ENCODE measurements at places on chromosomes 16 and 17.

- DNase-seq, result no peak
Measured at GRCh38 chr16:3076577-3076976, 11.1 kb downstream of the IL32 start.

GRCh38 chr16:404971-405486 lies 3.3 kb downstream of the DECR2 start:
- DNase-seq, result no peak

- no peak for DNase-seq
Measured at GRCh38 chr17:79014158-79014758, 4.7 kb upstream of the CANT1 start.

DNA sequence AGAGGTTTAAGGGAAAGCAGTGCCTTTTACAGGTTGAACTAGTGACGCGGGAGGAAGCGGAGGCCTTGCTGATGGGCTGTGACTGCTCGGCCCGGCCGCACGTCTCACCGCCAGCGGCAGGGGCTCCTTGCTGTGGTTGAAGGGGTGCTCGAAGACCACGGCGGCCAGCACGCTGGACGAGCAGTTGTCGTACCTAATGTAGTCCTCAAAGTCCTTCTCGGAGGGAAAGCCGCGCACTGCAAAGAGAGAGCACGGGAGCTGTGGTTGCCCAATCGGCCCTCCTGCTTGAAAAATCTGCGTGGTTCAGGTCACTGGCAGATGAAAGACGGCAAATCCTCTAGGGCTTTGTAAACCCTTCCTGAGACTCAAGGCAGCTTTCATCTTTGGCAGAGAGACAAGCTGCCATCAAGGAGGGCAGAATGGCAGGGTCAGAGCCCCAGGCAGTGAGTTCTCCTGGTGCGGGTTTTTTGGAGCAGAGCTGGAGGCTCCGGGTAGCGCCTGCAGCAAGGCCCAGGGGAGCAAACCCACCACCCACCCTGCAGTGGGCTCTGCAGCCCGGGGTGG lies 16.1 kb downstream of the ABCA3 start:
- DNase-seq, result no peak

GRCh38 chr16:79316004-79316458 lies 284.5 kb downstream of the MAF start:
- peak; percentile 74 for DNase-seq

DNA sequence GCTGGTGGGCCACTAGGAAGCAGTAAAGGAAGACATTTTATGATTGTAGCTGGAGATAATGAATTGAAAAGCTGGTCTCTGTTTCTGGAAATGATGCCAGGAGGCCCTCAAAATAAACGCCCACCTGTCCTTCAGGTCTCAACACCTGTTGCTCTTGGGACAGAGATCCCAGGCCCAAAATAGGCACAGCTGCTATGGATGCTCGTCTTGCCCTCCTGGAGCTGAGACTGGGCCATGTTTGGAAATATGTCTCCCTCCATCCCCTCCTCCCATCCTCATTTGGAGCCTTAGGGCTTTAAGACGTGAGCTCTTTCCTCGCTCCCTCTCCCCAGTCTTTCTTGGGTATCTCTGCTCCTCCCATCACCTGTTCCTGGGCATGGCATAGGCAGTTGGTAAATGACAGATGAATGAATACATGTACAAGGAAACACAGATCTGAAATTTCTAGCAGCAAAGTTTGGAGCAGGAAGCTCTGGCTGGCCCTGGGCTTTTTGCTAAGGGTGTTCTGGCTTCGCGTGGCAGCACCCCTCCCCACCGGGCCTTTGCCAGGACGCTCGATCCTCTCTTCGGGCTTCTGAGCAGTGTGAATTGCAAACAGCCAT lies 33.3 kb downstream of the MYH3 start:
- no peak for DNase-seq

DNA sequence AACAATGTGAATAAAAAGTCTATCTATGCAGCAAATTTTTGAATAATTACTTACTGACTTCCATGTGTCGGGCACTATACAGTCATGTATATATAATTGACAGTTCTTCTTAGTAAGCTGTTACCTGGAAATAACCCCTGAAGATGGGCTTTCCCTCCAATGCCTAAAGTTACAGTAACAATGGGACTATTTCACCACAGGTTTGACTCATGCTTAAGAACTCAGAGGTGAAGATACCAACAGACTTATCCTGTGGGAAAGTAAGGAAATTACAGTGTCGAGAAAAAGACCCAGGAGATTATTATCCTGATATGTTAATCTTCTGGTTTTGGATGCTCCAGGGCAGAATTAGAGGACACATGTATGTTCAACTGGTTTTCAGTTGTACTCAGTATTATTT lies 601.5 kb upstream of the SOX9 start:
- DNase-seq, result no peak

DNA sequence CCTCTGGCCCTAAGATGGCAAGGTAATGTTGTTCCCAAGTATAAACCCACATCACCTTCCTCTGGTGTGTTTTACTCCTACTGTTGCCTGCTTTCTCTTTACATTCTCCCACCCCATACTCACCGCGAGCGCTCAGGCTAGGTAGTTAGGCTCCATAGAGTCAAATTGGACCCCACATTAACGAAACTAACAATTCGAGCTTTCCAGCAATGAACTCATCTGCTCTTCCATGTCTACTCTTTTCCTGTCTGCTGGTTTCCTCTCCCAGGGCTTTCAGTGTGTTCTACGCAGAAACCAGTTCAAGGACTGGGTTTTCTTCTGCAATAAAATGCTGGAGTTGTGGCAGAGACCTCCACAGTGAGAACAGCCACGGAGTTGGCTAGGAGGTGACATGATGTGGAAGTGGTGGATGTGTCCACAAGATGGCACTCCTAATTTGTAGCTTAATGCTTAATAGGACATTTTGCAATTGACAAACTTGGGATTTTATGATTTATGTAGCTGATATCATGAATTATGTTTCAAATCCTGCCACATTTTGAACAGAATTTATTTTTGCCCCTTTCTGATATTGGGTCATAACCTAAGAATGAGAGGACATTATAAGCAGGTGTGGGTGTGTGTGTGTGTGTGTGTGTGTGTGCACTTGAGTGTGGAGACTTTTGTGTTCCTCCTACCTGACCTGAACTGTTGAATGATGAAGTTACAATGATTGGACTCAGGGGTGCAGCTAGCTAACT lies 2.2 kb upstream of the UQCRC2 start:
- DNase-seq, result no peak

- DNase-seq, result no peak
Measured at GRCh38 chr17:7667656-7668406, 17.1 kb downstream of the ATP1B2 start.

DNA sequence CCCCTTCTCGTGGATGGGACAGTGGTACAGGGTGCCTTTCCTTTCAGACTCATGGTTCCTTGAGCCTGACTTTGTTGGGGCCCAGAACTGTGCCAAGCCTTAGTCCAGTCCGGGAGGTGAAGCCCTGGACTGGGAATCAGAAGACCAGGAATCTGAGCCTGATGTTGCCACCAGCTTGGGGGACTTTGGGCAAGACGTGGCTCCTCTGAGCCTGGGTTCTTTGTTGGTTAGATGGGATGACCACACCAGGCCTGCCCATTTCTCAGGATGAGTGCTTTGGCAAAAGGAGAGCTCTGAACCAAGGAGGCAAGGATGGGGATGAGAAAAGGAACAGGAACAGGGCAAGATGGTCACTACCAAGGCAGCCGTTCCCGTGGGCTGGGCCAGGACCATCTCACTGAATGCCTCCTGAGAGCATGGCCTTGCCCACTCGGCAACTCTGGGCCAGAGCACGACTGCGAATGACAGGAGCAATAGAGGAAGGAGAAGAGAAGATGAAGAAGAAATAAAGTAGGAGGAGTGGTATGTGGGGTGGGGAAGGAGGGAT lies 32.5 kb downstream of the PITPNM3 start:
- DNase-seq, result no peak

DNA sequence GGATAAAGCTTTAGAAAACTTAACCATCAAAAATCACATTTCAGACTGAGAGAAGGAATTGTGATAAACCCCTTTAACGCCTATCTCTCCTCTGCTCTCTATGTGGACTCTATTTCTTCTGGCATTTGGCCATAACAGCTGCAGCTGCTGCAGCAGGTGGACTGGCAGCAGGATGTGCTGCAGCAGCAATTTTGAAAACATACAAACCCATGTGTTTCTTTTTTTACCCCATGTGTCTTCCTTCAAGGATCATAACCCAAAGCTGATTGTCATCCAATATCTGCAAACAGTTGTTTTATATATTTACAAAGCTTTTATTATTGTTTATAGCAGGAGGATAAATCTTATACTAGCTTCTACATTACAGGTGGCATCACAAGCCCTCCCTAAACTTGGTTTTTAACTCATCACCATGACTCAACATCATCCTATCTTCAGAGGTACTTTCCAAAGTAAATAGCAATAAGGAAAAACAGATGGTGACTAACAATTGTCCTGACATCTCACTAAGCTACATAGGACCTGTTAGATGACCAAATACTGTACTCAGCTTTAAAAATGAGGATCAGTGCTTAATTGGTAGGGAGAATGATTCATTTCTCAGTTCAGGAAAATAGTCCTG lies 14.5 kb upstream of the KRTAP9-2 start:
- no peak for DNase-seq

DNA sequence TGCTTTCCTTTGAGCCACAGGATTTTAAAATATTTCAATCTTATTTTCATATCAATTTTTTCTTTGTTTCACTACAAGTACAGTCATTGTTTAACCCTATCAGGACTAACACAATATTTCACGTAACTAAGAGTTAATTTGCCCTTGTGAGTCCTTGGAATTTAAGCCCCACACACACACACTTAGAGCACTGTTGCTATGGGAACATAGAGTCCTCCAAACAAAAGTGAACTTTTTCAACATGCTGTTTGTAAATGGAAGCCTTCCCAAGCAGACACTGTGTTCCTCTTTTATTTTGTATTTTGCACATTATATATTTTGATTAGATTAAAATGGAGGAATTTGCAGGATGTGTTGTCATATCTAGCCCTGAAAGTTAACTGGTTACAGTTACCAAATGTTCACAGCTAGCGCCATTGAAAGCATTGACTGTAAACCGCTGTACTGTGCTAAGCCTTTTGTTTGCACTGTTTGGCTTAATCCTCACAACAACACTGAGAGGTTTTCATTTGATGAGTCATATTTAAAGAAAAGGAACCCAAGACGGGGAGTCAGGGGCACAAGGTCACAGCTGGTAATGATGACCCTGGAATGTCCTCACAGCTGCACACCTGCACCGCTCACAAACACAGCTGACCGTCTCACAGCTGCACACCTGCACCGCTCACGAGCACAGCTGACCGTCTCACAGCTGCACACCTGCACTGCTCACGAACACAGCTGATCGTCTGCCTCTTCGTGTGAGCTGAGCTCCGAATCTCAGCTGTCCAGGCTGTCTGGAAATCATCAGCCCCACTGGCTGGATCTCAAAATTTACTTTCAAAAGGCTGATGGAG lies 6.3 kb downstream of the HSBP1 start:
- DNase-seq, result no peak

DNA sequence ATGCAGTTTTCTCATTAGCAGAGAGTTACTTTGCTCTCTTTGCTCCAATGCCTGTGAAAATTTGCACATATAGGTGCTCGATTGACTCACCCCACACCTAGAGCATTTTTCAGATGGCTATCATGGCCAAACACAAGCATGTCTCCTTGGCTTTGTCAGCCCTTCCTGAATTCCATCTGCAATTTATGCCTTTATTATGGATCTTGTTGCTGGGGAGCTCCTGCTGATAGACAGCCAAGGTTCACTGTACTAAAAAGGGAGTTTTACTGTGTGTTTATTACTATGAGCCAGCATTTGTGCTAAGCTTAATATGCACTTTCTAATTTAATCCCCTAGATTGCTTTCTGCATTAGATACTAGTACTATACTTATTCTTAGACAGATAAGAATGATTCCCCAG lies 93.3 kb downstream of the TOX3 start:
- no peak for DNase-seq

GRCh38 chr17:70323269-70323668 lies 153.9 kb downstream of the KCNJ2 start:
- DNase-seq, result no peak

- DNase-seq, result no peak
Measured at GRCh38 chr17:51947160-51947735, 211.3 kb downstream of the CA10 start.

DNA sequence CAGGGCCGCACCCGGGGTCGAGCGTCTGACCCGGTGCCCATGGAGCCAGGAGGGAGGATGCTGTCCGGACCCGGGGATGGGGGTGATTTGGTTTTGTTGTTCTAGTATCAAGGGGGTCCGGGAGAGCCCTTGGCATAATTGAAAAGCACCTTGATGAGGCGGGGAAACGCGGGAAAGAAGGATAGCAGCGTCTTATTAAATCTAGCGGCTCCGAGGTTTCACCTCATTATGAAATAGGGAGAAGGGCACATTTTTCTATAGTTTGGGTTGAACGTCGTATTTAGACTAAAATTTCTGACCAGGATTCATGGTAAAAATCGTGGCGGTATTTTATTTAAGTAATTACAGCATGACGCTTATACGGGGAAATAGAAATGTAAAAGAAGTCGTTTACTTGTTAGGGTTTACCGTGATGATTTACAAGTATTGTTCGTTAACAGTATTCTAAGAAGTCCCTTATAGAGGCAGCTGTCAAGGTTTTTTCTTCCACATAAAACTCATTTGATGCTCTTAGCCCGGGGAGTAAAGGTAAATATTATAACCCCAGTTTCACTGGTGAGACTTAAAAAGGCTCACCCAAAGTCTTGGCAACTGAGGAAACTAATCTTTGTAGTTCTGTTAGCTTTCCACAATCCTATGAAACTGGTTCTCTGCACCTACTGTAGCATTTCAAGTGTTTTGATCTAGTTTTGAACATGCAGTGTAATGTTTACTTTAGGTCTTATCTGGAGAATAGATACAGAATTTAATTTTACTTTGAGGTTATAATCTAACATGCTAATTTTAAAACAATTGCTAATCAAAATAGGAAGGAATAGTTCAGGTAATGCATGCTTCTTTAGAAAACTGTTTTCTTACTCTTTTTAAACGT lies 756 bp downstream of the LUC7L3 start:
- no peak for DNase-seq

All from stimulated activated CD4-positive, alpha-beta T cell treated with anti-CD3 and anti-CD28 coated beads, TNF-alpha, amount 100 ng/mL, for 24 hours (primary cell).